ENCODE measurements at places on chromosomes 7 and 10.
A peak's percentile ranks its signal among the peaks of the same experiment; 100 is the strongest.

GRCh38 chr7:158957510-158957906, 101.2 kb downstream of the DYNC2I1 start:
- DNase-seq = no peak

DNA sequence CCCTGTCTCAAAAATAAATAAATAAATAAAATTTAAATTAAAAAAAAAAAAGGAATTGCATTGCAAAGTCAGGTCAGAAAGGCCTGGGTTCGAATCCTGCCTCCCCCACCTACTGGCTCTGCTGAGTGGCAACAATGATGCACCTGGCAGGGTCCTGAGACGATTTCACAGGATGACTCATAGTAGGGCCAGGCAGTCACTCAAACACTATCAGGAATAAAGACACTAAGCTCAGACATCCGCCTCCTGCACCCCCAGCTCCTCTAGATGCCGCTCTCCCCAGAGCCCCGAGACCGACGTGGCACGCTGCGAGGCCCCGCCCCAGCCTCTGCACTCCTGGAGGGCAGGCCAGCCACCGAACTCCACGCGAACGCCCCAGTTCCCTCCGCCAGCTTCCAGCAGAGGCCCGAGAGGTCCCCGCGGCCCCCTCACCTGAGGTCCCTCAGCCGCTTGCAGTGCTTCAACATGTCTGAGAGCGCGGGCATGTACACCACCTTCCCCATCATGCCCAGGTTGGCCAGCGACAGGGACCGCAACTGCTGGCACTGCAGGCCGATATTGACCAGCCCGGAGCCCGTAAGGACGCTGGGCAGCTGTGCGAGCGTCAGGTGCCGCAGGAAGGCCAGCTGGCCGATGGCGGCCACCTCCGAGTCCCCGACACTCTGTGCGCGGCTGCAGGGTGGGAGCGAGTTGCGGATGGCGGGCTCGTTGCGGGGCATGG, 76.6 kb upstream of the TNRC18 start:
- DNase-seq = no peak

- DNase-seq = no peak
These were observed at the start of gene ELAPOR2 for GRCh38 chr7:87059525-87060287. Gene ELAPOR2, minus strand, starts transcription at chr7:87059654. Its CDS starts 141 bp downstream, at chr7:87059513.

DNA sequence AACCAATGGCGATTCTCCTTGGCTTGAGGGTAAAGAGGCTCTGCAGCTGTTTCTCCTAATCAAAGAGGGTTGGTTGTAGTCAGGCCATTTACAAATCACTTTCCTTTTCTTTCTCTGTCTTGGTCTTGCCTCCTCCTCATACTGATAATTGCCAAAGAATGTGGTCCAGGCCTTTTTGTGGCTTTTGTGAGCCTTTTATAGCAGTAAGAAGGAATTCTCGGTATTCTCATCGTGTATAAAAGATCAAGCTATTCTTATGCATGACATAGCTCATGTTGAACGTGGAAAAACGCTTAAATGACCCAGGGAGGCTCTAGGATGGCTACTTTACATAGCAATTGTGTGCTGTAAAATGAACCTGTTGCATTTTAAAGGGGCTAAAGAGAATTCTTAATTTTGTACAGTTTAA, 62.6 kb downstream of the RBM20 start:
- DNase-seq = peak; percentile 54

DNA sequence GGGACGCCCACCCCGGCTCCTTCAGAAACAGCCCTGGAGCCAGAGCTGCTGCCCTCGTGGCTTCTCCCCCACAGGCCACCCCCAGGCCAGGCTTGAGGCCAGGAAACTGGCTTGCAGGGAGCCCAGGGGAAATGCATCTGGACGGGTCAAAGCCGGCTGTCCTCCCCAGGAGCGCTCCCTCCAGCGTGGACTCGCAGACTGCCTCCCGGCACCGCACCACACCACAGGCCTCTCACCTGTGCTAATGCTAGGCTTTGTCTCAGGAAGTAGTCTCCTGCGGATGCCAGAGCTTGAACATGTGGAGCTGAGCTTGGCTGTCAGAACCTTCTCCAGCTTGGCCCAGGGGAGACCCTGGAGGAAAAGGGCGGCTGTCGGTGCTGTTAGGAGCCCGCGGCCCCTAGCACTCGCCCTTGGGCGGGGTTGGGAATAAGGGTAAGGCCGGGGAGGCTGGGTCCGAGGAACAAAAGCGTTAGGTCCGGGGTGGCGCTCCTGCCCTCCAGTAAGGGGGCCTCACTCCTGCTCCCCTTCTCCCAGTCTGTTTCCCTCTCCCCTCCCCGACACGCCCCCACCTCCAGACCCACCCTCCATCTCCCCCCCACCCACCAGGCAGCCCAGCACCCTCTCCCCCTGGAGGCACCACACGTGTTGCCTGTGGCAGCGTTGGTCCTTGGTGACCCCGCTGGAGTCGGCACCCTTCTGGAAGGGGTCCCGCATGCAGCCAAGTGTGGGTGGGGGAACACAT, 21.6 kb upstream of the DRGX start:
- DNase-seq = no peak

GRCh38 chr7:70797109-70797514, 334.8 kb upstream of the GALNT17 start:
- no peak for DNase-seq

DNA sequence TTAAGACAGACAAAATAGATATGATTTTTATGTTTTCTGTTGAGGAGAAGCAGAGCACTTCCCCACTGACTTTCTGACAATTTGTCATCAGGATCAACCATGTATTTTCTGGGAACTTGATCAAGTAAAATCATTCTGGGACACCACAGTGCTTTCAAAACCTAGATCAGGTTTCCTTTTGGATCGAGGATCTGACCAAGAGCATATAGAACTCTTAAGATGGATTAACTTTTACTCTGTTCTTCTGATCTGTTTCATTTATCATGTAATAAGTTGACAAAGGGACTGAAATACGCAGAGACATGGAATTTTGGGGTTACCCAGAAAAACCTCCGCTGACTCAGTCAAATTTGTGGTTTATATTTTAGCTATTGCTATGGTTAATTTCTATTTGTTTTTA, 136.0 kb upstream of the WNT16 start:
- DNase-seq = no peak

DNA sequence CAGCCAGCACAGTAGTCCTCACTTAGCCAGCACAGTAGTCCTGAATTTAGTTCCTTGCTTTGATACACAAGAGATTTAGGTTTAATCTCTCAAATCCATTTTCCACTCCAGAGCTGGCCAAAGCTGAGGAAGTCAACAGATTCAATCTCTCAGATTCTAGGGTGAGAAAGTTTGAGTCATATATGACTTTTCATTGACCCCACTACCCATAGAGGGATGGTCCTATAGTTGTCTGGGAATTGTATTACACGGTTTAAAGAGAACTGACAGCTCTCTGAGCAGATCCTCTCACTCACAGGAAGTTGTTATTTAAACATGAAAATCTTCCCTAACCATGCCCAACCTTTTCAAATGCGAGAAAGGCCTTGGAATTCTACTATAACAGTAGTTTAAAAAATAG, 641.8 kb upstream of the SEMA3D start:
- no peak for DNase-seq

DNA sequence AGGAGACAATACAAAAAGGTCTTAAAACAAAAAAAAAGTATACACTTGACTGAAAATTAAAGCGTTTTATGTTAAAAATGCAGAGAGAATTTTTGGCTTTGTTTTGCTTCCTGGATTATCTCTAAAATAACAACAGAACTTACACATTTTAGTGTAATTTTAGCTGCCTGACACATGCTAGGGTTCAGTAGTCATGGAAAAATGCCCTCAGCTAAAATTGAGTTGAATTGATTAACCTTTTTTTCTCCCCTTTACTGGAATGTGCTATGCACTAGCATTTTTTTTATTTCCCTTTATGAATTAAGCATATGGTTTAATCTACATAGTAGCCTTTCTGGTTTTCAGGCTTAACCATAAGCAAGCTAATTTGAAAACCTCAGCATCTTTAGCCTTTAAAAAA, 89.9 kb downstream of the ZNF277 start:
- DNase-seq = no peak

DNA sequence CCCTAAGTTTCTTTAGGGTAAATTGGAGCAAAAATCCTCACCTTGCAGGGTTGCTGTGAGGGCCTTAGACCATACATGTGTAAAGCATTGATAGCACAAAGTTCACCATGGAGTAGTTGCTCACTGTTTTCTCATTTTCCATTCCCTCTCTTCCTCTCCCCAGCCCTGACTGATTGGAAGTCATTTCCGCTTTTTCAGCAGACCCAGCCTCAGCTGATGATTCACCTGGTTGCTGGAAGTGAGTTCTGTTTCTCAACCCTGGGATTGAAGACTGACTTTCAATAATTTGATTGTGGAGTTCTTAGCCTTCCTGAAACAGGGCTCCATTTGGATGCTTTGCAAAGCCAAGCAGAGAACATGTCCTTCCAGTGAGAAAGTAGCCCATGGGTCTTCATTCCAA, 107.0 kb downstream of the PLXNA4 start:
- no peak for DNase-seq

- no peak for DNase-seq
These were observed 216.9 kb upstream of the GLI3 start for GRCh38 chr7:42453931-42454361.

GRCh38 chr10:2898509-2898860, 168.9 kb upstream of the PFKP start:
- no peak for DNase-seq

- DNase-seq = no peak
These were observed 12.9 kb upstream of the HOXA2 start for GRCh38 chr7:27115221-27116026.
